ENCODE measurements at places on chromosomes 7 and 10. TPM values are rescaled to one million over a fixed set of nuclear protein-coding genes. Genes with fewer than 3 reads are reported as not detected.

DNA sequence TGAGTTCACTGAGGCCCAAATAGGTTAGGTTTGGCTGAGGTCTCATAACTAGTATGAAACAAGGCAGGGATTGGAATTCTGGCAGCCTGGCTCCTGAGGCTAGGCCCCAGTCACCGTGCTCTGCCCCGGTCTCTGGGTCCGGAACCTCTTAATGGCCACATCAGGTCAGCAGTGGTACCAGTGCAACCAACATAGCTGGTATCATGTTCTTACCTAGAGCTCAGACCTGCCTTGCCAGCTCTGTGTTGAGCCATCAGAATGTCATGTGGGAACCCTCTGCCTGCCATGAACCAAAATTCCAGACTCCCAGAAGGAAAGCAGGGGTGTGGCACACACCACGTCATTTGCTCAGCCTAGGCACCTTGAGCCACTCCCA is 56.5 kb downstream of the ZNF467 start:
- no peaks in the 10 kb centered on the region for H3K27me3 ChIP-seq
- H3K36me3 ChIP-seq = peaks cover 18% of the 10 kb centered on the region
- DNase-seq = no peak
- no peak overlapping the region for H3K27ac ChIP-seq
- no peak overlapping the region for H3K4me3 ChIP-seq
- H3K4me1 ChIP-seq = peaks cover 29% of the 10 kb centered on the region

HTRA1 gene
- not detected for total RNA-seq

- no peaks in the 10 kb centered on the region for H3K36me3 ChIP-seq
- no peaks in the 10 kb centered on the region for H3K27me3 ChIP-seq
- H3K4me3 ChIP-seq = no peak overlapping the region
Measured at GRCh38 chr7:90816511-90817142, 220.5 kb downstream of the CDK14 start.

- no peaks in the 10 kb centered on the region for H3K36me3 ChIP-seq
- no peak overlapping the region for H3K27ac ChIP-seq
- DNase-seq = no peak
- H3K4me3 ChIP-seq = no peak overlapping the region
- no peaks in the 10 kb centered on the region for H3K4me1 ChIP-seq
Measured at GRCh38 chr10:78964952-78965633, 103.7 kb upstream of the ZMIZ1 start.

DNA sequence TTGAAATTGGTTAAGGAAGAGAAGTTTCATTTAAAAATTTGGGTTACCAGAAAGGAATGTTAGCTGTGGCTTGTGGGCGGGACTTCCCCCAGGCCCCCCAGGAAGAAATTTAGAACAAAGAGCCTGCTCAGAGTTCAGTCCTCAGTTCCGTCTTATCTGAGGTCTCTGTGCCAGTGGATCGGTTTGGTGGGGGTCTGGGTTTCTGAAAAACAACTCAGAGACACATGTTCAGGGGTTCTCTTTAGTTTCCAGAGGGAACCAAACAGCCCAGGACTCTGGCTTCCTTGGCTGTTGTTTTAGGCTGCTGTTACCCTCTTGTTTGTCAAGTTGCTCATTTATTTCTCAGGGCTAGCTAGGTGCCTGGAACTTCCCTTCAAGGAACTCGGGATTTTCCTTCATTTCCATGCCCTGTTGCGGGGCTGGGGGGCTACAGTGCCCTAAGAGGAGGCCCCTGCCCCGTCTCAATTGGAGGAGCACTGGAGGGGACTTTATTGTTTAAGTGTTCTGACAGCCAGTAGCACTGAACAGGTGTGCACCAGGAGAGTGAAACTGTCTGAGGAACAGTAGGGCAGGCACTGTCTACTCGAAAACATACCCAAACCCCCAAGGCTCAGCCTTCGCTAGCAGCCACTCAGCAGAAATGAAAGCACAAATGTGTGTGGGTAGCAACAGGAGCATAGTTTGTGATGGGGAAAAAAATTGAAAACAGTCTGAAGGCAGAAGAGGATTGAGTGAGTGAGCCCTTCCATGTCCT is 59.9 kb downstream of the ALOX5 start:
- no peak for DNase-seq
- H3K27me3 ChIP-seq = no peaks in the 10 kb centered on the region
- no peak overlapping the region for H3K4me3 ChIP-seq
- H3K36me3 ChIP-seq = no peaks in the 10 kb centered on the region
- no peak overlapping the region for H3K27ac ChIP-seq

MUC3A gene
- not detected for total RNA-seq

DNA sequence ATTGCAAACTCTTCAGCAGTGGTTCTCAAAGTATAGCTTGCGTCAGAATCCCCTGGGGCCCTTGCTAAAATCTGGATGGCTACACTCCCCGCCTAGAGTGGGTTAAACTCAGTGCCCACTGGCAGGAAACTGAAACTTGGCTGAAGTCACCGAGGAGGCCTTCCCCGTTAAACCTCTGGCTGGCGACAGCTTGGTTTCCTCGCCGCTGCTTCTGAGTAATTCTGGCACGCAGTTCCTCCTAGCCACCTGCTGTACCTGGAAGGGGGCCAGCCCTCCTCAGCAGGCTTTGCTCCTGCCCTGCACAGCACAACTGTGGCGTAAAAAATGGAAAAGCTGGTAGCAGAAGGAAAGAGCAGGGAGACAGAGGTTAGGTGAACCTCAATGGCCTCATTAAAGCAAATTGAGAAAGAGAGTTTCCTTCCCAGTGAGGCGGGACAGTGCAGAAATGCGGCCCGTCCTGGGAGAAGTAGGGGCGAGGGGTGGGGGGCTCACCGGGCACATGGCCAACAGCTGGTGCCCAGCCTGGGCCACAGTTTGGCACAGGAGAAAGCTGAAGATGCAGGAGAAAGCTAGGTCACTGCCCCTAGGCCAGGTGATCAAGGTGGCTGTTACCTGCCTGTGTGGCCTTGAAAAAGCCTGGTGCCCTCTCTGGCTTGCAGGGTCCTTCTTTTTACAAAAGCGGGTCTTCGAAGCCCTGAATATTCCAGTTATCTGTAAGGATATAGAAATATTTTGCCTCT is 46.6 kb downstream of the ALOX5 start:
- H3K27ac ChIP-seq = peak overlapping the region; percentile 75
- H3K4me3 ChIP-seq = peak overlapping the region; percentile 38
- H3K4me1 ChIP-seq = peaks cover 84% of the 10 kb centered on the region
- DNase-seq = peak; percentile 79
- no peaks in the 10 kb centered on the region for H3K36me3 ChIP-seq

DNA sequence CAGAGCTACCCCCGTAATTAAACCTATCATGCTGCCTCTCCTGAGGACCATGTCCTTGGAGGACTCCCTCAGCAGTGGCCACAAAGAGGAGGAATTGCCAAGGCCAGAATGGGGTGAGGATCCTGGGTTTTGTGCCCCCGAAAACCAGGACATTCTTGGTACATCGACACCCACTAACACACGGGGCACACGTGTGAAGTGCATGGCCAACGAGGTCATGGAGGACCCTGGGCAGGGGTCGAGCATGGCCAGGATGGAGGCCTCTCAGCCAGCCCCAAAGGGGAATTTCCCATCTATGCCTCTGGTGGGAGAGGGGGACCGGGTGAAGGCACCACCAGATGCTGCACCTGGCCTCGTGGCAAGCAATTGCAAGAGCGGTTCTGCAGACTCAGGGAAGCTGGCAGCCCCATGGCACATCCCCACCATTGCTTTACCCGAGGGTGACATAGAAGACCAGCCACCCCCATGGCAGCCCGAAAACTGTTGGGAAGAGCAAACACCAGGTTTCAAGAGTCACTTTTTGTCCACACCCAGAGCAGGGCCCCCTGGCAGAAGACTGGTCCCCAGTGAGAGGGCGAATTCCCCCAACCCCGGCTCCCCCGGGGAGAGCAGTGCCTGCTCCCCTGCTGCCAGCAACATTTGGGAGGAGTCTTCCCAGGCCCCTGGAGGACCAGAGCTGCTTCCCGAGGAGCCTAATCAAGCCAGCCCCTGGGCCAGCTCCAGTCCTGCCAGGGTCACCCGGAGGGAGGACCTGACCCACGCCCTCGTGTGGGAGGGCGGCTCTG is 26.4 kb downstream of the C10orf71 start:
- H3K4me3 ChIP-seq = no peak overlapping the region
- H3K36me3 ChIP-seq = no peaks in the 10 kb centered on the region
- DNase-seq = no peak
- no peak overlapping the region for H3K27ac ChIP-seq
- H3K27me3 ChIP-seq = no peaks in the 10 kb centered on the region

DNA sequence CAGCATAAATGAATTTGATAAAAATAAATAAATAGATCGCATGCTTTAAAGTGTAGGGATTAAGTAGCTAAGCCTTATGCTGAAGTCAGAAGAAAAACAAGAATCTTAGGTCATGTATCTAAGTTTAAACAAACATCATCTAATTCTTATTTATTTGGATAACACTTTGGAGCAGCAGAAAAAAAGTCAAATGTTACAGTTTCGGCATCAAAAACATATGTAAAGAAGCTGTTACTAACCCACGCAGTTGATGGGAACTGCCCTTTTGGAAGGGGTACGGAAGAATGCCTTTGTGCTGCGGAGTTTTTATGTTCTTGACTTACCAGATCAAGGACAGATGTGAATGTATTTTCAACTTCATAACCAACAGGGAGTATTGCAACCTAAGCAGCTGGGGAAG is 37.3 kb upstream of the HABP2 start:
- H3K27me3 ChIP-seq = no peaks in the 10 kb centered on the region
- DNase-seq = no peak
- no peaks in the 10 kb centered on the region for H3K36me3 ChIP-seq

SLC26A4 gene
- total RNA-seq = not detected

URGCP gene
- total RNA-seq = 22.5 TPM

- H3K4me1 ChIP-seq = no peaks in the 10 kb centered on the region
- no peak overlapping the region for H3K4me3 ChIP-seq
- no peak overlapping the region for H3K27ac ChIP-seq
- H3K36me3 ChIP-seq = peaks cover 26% of the 10 kb centered on the region
- DNase-seq = no peak
- no peaks in the 10 kb centered on the region for H3K27me3 ChIP-seq
Measured at GRCh38 chr7:151592330-151592729, 72.6 kb upstream of the RHEB start.

DNA sequence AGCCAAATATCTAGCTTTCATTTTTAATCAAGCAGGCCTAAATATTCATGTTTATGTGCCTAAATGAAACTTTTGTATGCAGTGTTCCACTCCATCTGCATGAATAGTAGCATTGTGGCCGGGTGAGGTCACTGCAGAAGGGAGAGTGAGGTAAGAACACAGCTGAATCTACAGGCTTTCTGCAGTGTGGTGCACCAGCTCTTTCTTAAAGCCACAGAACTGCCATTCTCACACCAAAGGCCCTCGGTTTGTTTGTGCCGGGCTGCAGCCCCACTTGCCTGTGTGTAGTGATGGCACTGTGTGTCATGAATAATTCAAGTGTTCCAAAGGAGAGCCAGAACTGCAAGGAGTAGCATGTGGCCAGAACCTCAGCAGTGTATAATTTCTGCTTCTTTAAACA is 204.1 kb downstream of the TRIL start:
- H3K4me3 ChIP-seq = no peak overlapping the region
- no peaks in the 10 kb centered on the region for H3K4me1 ChIP-seq
- H3K27ac ChIP-seq = no peak overlapping the region
- no peaks in the 10 kb centered on the region for H3K27me3 ChIP-seq
- no peaks in the 10 kb centered on the region for H3K36me3 ChIP-seq

MINDY4 gene
- total RNA-seq = 0.60 TPM

GLCCI1 gene
- 22.3 TPM for total RNA-seq

All from CD4-positive, alpha-beta T cell (primary cell).